SK-MEL-5 (cell line): ENCODE measurements at places on chromosomes 12 and 14.

DNA sequence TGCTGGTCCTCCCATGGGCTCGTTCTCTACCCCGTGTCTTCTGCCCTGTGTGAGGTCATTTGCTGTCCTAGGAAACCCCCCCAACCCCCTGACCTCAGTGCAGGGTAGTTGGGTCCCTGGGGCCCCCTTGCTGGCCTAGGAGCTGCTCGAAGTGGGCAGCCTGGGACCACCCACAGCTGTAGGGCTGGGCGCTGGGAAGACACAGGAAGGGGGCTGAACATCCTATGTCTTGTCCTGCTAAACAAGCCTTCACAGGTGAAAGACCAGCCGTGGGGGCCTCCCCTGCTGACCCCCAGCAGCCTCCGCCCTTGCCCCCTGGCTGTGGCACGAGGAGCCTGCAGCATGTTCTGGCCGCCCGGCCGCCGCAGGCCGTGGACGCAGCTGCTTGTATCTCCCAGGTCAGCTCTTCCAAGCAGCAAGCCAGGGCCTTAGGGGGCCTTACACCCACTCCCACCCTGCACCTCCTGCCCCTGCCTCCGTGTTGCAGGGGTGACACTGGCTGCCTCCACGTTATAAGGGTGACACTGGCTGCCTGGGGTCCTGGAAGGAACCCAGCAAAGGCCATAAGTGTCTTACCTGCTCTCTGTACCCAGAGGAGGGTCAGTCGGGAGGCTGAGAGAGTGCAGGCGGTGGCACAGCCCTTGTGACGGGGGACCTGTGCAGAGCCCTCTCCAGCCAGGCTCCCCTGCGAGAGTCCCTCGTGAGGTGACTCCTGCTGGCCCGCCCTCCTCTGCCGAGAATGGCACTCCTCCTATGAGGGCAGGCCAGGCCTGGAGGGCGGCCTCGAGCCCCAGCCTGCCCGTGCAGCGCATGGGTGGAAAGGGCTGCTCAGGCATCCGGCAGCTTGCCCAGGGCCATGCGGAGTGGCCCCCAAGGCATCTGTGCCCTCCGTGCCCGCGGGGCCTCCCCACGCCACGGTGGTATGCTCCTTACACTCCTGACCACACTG is 11.5 kb upstream of the TEX22 start:
- DNase-seq, result no peak

DNA sequence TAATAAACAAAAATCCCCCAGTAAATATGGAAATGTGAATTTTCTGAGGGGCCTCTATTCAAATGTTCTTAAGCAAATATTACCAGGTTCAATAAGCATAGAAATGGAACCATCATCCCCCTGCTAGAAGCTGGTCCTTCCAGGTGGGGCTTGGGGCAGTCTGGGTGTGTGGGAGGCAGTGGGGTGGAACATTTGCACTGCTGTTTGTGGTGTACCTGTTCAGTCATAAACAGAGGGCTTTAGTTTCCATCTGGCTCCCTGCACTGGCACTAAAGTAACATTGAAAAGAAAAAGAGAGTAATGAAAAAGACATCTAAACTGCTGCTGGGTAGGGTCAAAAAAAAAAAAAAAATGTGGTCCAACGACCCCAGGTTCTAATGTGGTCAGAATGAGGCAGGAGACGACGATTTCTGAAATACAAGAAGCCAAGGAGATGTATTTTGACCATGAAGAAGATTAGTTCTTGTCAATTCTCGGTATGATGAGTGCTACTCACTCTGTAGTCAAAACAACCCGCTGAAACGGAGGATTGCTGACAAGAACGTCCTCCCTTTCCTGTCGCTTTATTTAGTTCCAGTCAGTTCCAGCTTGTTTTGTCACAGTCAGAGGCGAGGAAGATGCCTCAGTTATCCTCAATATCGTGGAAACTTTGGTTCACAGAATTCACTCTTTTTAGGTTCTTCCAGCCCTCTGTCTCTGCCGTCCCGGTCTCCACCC is 44.2 kb upstream of the MANSC4 start:
- DNase-seq, result no peak

- DNase-seq, result no peak
Observed at GRCh38 chr14:22510527-22511110, 78.4 kb downstream of the DAD1 start.

- DNase-seq, result no peak
Observed at GRCh38 chr12:112270673-112271072, 111.6 kb downstream of the HECTD4 start.

GRCh38 chr12:62113366-62114011 is 146.7 kb upstream of the USP15 start:
- no peak for DNase-seq

- DNase-seq, result no peak
Observed at GRCh38 chr12:46977871-46978375, 101.5 kb upstream of the PCED1B start.
